ENCODE measurements at places on chromosomes 12 and 14. TPM values are rescaled to one million over a fixed set of nuclear protein-coding genes. Genes with fewer than 3 reads are reported as not detected.

IL31 gene
- total RNA-seq = not detected

SLC17A8 gene
- not detected for total RNA-seq

- no peak overlapping the region for H3K4me3 ChIP-seq
- H3K27me3 ChIP-seq = no peaks in the 10 kb centered on the region
Observed at GRCh38 chr12:26250801-26251200, 55.4 kb downstream of the SSPN start.

GRCh38 chr12:108305520-108305919, 33.6 kb downstream of the CMKLR1 start:
- H3K36me3 ChIP-seq = no peaks in the 10 kb centered on the region
- peaks cover 44% of the 10 kb centered on the region for H3K4me1 ChIP-seq
- peak overlapping the region; percentile 46 for H3K27ac ChIP-seq
- H3K4me3 ChIP-seq = peak overlapping the region; percentile 66

DNA sequence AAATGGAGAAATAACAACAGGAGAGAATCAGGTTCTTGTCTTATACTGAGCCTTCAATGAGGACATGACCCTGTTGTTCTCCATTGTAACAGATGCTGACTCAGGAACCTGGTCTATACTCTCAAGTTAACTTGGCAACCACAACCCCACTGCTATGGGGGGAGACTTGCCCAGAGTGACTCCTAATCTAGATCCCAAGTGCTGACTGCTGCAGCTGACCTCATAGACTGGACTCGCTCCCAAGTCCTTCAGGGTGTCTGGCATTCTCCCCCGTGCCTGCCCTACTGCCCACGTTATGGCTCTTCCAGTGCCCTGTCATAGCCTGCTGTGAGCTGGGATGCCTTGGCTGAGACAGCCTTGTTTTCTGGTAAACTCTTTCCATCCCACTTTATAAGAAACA, 37.1 kb downstream of the NID2 start:
- no peaks in the 10 kb centered on the region for H3K36me3 ChIP-seq
- no peak for DNase-seq
- H3K27me3 ChIP-seq = no peaks in the 10 kb centered on the region
- no peaks in the 10 kb centered on the region for H3K4me1 ChIP-seq

GRCh38 chr12:90945070-90945649, 9.8 kb downstream of the CCER1 start:
- H3K27ac ChIP-seq = no peak overlapping the region
- no peak overlapping the region for H3K4me3 ChIP-seq
- H3K27me3 ChIP-seq = no peaks in the 10 kb centered on the region
- peak; percentile 34 for DNase-seq
- H3K36me3 ChIP-seq = no peaks in the 10 kb centered on the region

DNA sequence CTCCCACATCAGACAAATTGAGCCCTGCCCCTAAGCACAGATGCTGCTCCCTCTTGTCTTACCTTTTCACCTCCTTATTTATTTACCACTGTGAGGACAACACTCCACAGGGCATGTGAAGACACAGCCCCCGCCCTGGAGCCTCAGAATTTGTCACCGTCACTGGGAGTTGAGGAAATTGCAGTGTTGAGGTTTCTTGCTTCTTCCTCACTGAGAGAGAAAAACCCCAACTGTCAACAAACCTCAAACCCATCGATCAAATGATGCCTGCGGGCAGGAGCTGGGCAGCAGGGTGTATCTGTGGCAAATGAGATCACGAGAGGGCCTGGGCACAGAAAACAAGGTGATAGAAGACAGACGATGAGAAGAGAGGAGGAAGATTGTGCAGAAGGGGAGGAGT, 30.5 kb upstream of the PLEKHG3 start:
- peak; percentile 68 for DNase-seq
- H3K27ac ChIP-seq = peak overlapping the region; percentile 68
- peaks cover 33% of the 10 kb centered on the region for H3K4me1 ChIP-seq
- no peak overlapping the region for H3K4me3 ChIP-seq

- H3K4me1 ChIP-seq = peaks cover 6% of the 10 kb centered on the region
- H3K27me3 ChIP-seq = no peaks in the 10 kb centered on the region
- H3K36me3 ChIP-seq = no peaks in the 10 kb centered on the region
- no peak for DNase-seq
Observed at GRCh38 chr14:40119765-40120164, 687.5 kb upstream of the FBXO33 start.

DNA sequence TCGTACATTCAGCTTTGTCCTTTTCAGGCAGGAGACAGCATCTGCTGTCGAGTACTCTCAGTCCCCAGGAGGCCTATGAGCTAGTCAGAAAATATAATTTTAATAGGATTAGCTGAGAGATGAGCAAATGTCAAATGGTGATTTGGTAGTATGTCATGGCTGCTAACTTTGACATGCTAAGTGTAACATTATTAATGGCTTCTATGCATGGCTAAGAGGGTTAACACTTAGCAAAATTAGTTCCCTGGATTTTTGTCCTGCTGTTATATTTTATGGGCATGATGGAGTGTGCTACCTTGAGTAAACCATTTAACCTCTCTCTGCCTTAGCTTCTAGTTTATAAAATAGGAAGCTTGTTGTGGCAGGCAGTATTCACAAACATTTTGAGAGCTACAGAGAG, 2.9 kb upstream of the PCNX1 start:
- no peak overlapping the region for H3K4me3 ChIP-seq
- no peak overlapping the region for H3K27ac ChIP-seq
- no peak for DNase-seq
- peaks cover 13% of the 10 kb centered on the region for H3K4me1 ChIP-seq
- peaks cover 11% of the 10 kb centered on the region for H3K36me3 ChIP-seq
- H3K27me3 ChIP-seq = no peaks in the 10 kb centered on the region

CLEC4C gene
- not detected for total RNA-seq

- peaks cover 7% of the 10 kb centered on the region for H3K4me1 ChIP-seq
- no peak for DNase-seq
Observed at GRCh38 chr12:112386726-112387125, 4.5 kb upstream of the HECTD4 start.

INSM2 gene
- 0.10 TPM for total RNA-seq

SCNN1A gene
- 136 TPM for total RNA-seq

CNOT2 gene
- total RNA-seq = 88.3 TPM

FGD4 gene
- total RNA-seq = 34.7 TPM

BEST3 gene
- total RNA-seq = 0.56 TPM

DNA sequence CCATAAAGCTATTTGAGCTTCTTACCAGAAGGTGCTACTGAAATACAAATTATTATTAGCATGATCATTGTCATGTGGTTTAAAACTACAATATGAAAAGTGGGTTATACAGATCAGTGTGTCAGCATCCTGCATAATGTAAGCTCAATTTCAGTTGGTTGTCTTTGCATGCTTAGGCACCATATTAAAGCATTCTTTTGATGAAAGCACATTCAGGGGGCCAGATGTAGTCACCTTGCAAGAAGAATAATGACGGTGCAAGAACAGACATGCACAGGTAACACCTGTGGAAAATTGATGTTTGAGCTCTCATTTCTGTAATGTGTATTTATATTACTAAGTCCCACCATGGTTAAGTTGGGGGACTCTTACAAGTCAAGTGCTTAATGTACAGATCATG, 123.9 kb downstream of the PAX9 start:
- no peaks in the 10 kb centered on the region for H3K4me1 ChIP-seq
- H3K27me3 ChIP-seq = no peaks in the 10 kb centered on the region
- DNase-seq = no peak
- no peak overlapping the region for H3K27ac ChIP-seq
- no peak overlapping the region for H3K4me3 ChIP-seq

GRCh38 chr14:61202124-61202523, 79.0 kb downstream of the TMEM30B start:
- H3K4me3 ChIP-seq = no peak overlapping the region
- no peaks in the 10 kb centered on the region for H3K27me3 ChIP-seq
- peaks cover 5% of the 10 kb centered on the region for H3K4me1 ChIP-seq
- no peaks in the 10 kb centered on the region for H3K36me3 ChIP-seq
- H3K27ac ChIP-seq = no peak overlapping the region

WDR20 gene
- total RNA-seq = 24.8 TPM

- no peak for DNase-seq
- H3K27me3 ChIP-seq = no peaks in the 10 kb centered on the region
- H3K27ac ChIP-seq = no peak overlapping the region
- no peak overlapping the region for H3K4me3 ChIP-seq
Observed at GRCh38 chr14:94656043-94656442, 43.9 kb downstream of the SERPINA3 start.

AQP2 gene
- total RNA-seq = not detected

- H3K4me1 ChIP-seq = peaks cover 44% of the 10 kb centered on the region
- no peaks in the 10 kb centered on the region for H3K36me3 ChIP-seq
- H3K27me3 ChIP-seq = no peaks in the 10 kb centered on the region
- peak overlapping the region; percentile 70 for H3K27ac ChIP-seq
- H3K4me3 ChIP-seq = peak overlapping the region; percentile 43
Observed at GRCh38 chr14:100107236-100107635, 42.0 kb downstream of the EVL start.

RASSF9 gene
- 1.5 TPM for total RNA-seq

DNA sequence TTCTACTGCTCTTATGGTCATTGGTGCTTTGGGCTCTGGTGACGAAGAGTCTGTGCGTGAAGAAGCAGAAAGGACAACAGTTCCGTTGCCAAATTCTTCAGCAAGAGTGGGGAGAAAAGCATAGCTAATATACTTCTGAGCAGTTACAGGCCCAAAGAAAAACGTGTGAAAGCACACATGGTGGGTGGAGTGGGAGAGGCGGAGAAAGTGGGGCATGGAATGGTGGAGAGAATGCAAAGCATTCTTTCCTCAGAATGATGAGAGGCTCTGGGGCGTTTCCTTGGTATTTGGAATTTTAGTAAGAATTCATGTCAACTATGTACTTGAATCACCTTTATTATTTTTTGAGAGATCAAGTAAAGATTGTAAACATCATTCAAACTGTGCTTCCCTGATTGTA, 396.1 kb downstream of the NAV3 start:
- no peak overlapping the region for H3K27ac ChIP-seq
- DNase-seq = no peak
- H3K36me3 ChIP-seq = no peaks in the 10 kb centered on the region

GRCh38 chr12:80101126-80101525, 1.8 kb downstream of the OTOGL start:
- no peak overlapping the region for H3K27ac ChIP-seq
- H3K36me3 ChIP-seq = no peaks in the 10 kb centered on the region
- no peaks in the 10 kb centered on the region for H3K4me1 ChIP-seq
- no peak overlapping the region for H3K4me3 ChIP-seq
- DNase-seq = peak; percentile 45
- no peaks in the 10 kb centered on the region for H3K27me3 ChIP-seq

GRCh38 chr14:59060841-59061240, 127.6 kb upstream of the DAAM1 start:
- no peak overlapping the region for H3K27ac ChIP-seq
- no peak overlapping the region for H3K4me3 ChIP-seq
- H3K27me3 ChIP-seq = no peaks in the 10 kb centered on the region
- no peak for DNase-seq
- no peaks in the 10 kb centered on the region for H3K4me1 ChIP-seq

PPP4R4 gene
- 0.66 TPM for total RNA-seq

KCNH5 gene
- total RNA-seq = not detected

GLIPR1L1 gene
- not detected for total RNA-seq

DNA sequence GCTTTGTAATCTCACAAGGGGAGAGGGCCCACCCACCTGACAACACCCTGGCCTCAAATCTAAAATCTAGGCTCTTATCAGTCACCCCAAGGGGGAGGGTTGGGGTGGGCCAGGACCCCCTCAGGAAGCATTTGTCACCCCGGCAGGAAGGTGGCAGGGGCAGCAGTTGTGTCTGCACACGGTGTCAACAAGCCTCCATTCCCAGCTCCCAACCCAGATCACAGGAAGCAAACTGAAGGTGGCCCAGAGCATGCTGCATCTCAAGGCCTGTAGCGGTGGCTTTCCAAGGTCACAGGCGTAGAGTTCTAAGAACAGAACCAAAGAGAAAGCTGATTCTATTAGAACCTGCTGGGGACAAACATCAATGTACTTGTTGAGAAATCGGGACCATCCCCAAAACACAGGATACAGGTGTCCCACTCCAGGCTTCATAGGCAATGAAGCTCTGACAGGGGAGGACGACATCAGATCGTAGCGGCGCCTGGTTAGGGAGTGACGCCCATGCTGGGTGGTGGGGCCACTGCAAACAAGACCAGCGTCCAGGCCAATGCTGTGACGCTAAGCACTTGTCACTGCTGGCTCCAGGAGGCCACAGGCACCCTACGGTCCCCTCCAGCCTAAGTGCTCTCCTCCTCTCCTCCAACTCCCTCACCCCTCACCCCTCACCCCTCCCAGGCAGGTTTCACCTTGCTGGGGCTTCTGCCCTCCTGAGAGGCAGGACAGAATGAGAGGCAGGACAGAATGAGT, 52.9 kb downstream of the CCDC88C start:
- no peaks in the 10 kb centered on the region for H3K27me3 ChIP-seq
- peaks cover 37% of the 10 kb centered on the region for H3K4me1 ChIP-seq
- no peak for DNase-seq
- no peak overlapping the region for H3K27ac ChIP-seq

- H3K27me3 ChIP-seq = no peaks in the 10 kb centered on the region
- DNase-seq = no peak
- no peak overlapping the region for H3K4me3 ChIP-seq
- no peaks in the 10 kb centered on the region for H3K4me1 ChIP-seq
Observed at GRCh38 chr12:101127521-101128219, 82.4 kb downstream of the SLC5A8 start.

CLEC2B gene
- 1.8 TPM for total RNA-seq

DNA sequence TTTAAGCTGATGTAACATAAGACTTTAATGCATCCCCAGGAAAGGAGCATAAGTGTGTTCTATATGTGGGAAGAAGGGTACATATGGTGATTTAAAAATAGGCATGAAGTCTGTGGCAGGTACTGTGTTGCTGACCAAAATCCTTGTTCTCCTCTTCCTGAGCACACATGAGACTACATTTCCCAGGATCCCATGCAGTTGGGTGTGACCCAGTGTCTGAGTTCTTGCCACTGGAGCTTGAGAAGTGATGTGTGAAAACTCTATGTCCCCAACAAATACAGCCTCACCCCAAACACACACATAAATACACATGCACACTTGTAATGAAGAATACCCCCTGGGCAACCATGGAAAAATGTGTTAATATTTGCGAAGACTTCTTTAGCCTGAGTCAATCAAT, 8.5 kb upstream of the SMIM10L1 start:
- peaks cover 6% of the 10 kb centered on the region for H3K4me1 ChIP-seq
- no peak overlapping the region for H3K27ac ChIP-seq
- no peak overlapping the region for H3K4me3 ChIP-seq
- peaks cover 43% of the 10 kb centered on the region for H3K36me3 ChIP-seq
- no peak for DNase-seq

- peak; percentile 85 for DNase-seq
- peaks cover 33% of the 10 kb centered on the region for H3K4me1 ChIP-seq
- H3K27me3 ChIP-seq = no peaks in the 10 kb centered on the region
- H3K36me3 ChIP-seq = peaks cover 38% of the 10 kb centered on the region
- H3K4me3 ChIP-seq = peak overlapping the region; percentile 93
Observed at GRCh38 chr14:20469890-20470602, 840 bp downstream of the PNP start.
